ENCODE measurements at places on chromosomes 3 and 15. TPM values are rescaled to one million over a fixed set of nuclear protein-coding genes. Genes with fewer than 3 reads are reported as not detected.

DNA sequence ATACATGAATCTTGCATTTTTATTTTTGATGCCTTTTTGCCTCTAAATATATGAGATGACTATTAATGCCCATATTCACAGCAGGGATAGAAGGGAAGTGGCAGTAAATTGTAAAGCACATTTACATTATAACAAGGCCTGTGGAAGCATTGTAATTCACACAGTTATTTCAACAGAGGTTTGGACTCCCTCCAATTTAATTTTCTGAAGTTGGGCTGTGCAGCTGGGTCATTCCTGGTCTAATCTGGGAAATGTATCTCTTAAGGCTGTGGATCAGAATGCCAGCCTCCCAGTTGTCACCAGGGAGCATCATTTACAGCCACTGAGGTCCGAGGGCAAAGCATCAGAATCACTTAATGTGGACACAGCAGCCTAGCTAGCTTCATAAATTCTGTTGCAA lies 434.5 kb downstream of the MFSD1 start:
- no peak for DNase-seq

GRCh38 chr15:69253156-69253555 lies 45.6 kb upstream of the PAQR5 start:
- DNase-seq: peak; percentile 57

CEMIP gene
- total RNA-seq: 0.22 TPM

SLC7A14 gene
- under 0.01 TPM for total RNA-seq

FBXO40 gene
- total RNA-seq: under 0.01 TPM
